DMS153 (cell line): ENCODE measurements at places on chromosomes 4 and X.

DNA sequence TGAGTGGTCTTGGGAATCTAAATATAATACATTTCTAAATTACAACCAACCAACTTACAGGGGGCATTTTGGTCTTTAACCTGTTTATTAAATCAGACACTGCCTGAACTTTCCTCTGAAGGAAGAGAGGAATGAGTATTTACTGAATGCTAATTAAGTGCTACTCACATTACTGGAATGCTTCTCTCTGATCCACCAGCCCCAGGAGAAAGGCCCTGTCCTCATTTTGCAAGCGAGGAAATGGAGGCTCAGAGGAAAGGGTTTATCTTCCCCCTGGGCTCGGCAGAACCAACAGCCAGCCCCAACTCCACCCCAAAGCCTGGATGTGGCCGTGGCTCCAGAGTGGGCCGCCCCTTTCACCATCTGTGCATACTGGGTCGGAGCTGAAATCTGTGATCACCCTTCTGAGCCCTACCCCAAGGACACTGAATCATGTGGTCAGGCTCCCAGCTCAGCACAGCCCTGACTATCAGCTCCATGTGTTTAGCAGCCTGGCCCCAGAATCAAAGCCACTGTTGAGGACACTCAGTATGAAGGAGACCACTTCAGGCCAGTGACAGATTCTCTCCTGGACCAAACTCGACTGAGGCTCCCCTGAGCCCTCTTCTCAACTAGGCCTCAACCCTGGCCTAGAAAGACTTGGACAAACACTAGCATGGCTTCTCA is 56.7 kb upstream of the ENPP6 start:
- DNase-seq: no peak

GRCh38 chr4:107058828-107059227 is 22.7 kb upstream of the DKK2 start:
- no peak for DNase-seq

DNA sequence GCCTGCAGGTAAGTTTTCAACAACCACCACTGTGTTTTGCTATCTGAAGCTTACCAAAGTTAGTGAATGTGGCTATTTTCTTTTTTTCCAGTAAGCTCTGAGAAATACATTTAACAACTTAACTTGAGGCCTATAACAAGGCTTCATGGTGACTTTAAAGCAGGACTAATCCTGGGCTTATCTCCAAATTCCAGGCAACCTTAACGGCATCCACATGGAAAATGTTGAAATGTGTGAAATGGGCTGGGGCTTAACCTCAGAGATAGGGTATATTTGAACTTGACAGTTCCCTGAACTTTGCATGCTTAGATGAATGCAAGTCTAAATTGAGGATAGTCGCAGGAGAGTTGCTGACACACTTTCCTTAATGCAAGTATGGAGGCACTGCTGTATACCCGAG is 539.2 kb downstream of the GALNTL6 start:
- no peak for DNase-seq

- no peak for DNase-seq
These were observed 54.6 kb upstream of the LDB2 start for GRCh38 chr4:16952896-16953630.

GRCh38 chr4:81213671-81214070 is 1.4 kb downstream of the PRKG2 start:
- DNase-seq: no peak

- no peak for DNase-seq
These were observed 135.1 kb upstream of the PACRGL start for GRCh38 chr4:20565075-20565721.
